Non-pigmented ciliary epithelial cell (primary cell): ENCODE measurements at places on chromosomes 16 and 17.

- DNase-seq = no peak
Observed at GRCh38 chr16:14194721-14195120, 123.6 kb downstream of the MRTFB start.

GRCh38 chr16:9904526-9904925 lies 277.7 kb downstream of the GRIN2A start:
- no peak for DNase-seq

- no peak for DNase-seq
Observed at GRCh38 chr16:11968577-11968976, 3.6 kb downstream of the TNFRSF17 start.

- DNase-seq = no peak
Observed at GRCh38 chr17:37317867-37318266, 57.9 kb upstream of the C17orf78 start.

- no peak for DNase-seq
Observed at GRCh38 chr17:42682722-42683403, 532 bp downstream of the CNTNAP1 start.

DNA sequence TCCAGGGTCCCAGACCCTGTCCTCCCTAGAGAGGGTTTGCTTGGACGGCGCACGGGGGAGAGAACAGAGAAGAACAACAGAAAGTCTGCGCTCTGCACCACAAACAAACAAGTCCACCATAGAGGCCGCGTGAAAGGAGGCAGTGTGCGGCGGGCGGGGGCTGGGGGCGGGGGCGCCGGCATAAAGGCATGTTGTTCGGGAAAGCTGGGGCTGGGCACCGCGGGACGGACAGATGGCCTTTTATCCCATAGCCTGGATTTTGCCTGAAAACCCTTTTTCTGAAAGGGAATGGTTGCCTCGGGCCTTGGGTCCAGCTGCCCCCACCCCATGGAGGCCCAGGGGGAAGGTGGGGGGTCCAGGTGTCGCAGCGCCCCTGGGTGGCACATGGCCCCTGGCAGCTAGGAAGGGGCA lies 26.0 kb downstream of the FA2H start:
- DNase-seq = no peak

- no peak for DNase-seq
Observed at GRCh38 chr17:78407387-78408000, 29.0 kb downstream of the PGS1 start.

DNA sequence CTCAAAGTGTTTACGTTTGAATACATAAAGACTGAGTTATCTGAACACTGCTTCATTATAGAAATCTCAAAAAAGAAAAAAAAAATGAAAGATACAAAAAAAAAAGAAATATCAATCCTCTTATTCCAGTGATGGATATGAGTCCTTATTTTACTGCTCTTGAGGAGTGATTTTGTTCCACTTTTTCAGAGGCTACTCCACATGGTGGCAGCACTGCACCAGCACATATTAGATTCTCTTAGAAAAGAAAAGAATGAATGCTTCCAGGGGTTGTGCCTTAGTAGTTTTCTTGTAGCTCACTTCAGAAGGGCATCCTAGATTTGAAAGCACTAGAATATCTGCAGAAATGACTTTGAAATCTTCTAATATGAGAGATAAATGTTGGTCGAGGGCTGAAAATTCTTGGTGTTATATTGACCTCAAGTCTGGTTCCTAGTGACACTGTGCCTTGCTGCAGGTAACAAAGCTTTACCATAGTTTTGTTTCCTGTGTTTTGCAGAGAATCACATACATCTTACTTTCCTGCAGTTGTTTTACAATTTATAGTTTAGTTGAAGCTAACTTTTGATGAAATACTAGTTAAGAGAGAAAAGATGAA lies 25.9 kb downstream of the AP2B1 start:
- no peak for DNase-seq

GRCh38 chr17:68351395-68351794 lies 60.1 kb downstream of the ARSG start:
- no peak for DNase-seq

GRCh38 chr16:82341146-82341669 lies 171.2 kb upstream of the MPHOSPH6 start:
- DNase-seq = no peak

DNA sequence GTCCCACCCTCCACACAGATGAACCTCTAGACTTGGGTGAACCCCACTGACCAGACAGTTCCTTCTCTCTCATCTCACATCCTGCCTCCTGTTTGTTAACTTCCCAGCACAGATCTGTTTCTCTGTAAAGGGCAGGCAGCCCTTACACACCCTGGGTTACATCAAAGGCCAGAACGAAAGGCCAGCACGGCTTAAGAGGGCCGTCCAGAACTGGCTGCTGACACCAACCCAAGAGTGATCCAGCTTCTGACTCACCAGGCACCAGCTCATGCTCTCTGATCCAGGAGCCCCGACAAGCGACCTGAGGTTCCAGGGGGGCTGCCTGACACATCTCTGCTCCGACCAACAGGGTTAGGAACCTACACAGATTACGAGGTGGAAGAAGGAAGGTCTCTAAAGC lies 86.9 kb downstream of the MRM3 start:
- no peak for DNase-seq

DNA sequence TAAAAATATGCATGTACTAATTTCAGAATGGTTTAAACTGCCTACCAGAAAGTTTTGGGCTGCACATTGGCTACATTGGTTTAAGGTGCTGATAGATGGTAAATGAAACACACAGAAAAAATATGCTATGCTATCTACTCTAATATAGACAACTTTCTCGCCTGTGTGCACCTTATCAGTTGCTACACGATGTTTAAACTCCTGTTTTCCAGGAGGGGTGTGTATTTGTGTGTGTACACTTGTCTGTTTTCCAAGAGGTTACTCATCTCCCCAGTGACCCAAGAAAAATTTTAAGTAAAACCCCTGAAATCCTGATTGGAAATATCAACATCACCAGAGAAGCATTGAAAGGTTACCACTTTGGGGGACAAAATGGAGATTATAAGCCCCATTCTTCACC lies 21.6 kb upstream of the PSMC5 start:
- no peak for DNase-seq

DNA sequence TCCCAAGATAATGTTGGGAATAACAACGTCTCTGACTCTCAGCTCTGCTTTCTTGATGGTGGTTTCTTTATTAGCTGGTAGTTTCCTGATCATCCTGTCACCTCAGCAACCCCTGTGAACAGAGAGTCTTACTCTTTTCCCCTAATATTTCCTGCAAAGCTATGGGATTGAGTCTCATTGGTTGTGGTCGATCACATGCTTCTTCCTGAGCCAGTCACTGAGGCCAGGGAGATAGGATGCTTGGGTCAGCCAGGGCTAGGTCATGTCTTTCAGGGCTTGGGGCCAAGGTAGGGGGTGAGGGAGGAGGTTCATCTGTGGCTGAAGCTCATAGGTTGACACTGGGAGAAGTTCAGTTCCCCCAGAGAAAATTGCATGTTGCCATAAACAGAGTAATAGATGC lies 114.3 kb downstream of the ABCC1 start:
- no peak for DNase-seq

DNA sequence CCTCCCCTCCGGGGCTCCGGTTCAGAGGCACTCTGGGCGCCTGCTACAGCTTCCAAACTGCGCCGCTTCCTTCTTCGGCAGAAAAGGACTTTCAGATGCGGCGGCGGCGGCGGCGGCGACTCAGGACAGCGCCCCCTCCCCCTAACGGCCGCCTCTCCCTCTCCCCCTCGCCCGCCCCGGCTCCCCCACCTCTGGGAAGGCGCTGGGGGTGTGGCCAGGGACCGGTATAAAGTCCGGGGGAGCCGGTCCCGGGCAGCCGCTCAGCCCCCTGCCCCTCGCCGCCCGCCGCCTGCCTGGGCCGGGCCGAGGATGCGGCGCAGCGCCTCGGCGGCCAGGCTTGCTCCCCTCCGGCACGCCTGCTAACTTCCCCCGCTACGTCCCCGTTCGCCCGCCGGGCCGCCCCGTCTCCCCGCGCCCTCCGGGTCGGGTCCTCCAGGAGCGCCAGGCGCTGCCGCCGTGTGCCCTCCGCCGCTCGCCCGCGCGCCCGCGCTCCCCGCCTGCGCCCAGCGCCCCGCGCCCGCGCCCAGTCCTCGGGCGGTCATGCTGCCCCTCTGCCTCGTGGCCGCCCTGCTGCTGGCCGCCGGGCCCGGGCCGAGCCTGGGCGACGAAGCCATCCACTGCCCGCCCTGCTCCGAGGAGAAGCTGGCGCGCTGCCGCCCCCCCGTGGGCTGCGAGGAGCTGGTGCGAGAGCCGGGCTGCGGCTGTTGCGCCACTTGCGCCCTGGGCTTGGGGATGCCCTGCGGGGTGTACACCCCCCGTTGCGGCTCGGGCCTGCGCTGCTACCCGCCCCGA lies at the start of gene IGFBP4:
Gene IGFBP4 (plus strand): TSS at position 255 of the 792 bp plus-strand sequence. CDS start 286 bp downstream, at position 541.
- no peak for DNase-seq

- DNase-seq = no peak
Observed at GRCh38 chr17:81558941-81559806, 7.0 kb upstream of the FAAP100 start.

DNA sequence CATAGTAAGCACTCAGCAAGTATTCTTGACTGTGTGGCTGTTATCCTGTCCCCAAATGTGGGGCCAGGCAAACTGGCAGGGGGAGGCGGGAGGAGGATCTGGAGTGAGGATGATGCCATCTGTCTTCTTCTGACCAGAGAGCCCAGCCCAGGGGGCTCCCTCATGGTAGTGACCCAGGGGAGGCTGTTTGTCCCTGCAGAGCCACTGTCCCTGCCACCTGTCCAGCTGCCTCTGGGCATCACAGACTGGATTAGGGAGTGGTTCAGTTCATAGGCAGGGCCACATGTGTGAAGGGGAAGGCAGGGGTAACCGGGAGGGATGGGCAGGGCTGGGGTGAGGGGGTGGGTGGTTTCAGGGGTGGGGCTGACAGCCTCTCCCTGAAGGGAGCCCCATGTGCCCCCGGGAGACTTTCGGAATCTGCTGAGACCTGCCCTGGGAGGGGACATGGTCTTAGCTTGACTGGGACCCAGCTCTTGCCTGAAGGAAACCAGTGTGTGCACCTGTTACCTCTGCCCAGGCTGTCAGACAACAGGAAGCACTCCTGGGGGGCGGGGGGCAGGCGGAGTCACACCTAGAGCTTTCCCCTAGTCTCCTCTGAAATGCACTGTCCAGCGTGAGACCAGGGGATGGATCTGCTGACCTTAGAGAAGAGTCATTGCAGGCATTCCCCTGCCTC lies 15.2 kb downstream of the ARHGAP23 start:
- DNase-seq = no peak

GRCh38 chr17:35912942-35913341 lies 17.6 kb downstream of the RDM1 start:
- DNase-seq = no peak

- no peak for DNase-seq
Observed at GRCh38 chr16:54055864-54056263, 230.7 kb downstream of the IRX3 start.

DNA sequence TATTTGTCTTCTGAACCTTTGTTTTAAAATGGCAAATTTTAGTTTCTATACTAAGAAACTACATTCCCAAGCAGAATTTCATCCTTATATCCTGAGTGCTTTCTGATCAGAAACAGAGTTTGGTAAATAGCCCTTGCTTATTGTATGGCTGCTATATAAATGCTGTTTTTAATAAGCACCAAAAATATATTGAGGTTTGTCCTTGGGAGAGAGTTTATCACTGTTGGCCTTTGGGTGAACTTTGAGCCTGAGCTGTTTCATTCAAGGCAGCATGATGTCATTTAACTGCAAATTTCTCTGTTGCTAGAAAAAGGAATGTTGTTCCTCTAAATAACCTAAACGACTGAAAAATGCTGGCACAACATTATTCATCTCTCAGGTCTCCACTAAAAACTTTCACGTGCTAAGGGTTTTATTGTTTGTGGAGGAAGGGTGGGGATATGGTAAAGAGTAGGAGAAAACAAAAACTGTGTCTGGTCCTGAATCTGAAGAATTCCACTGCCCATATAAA lies 334.3 kb upstream of the TBX2 start:
- peak; percentile 49 for DNase-seq

DNA sequence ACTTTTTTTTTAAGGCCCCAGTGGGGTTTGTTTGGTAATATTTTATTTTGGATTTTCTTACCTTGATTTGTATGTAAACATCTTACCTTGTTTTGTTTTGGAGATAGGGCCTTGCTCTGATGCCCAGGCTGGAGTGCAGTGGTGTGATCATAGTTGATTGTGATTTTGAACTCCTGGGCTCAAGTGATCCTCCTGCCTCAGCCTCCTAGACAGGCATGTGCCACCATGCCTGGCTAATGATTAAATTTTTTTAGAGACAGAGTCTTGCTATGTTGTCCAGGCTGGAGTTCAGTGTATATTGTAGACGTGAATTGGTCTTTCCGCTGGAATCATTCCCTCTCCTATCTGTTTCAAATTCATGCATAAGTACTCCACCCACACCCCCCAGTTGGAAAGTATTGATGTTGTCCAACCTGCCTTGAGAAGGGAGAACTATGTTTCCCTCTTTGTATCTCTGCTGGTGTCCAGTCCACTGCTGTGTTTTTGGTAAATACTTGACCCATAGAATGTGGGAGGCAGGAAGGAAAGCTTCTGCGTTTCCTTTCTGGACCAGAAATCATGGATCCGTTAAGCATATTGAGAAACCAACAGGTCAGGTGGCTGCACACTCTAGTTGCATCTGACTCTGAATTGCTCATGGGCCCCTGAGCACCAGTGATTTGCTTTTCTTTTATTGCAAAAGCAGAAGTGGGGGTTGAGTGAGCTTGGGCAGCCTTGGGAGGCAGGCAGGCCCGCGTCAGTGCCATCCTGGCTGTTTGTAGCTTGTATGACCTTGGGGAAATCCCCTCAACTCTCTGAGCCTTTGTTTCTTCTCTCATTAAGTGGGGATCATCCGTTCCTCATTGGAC lies 25.0 kb downstream of the RMI2 start:
- no peak for DNase-seq

DNA sequence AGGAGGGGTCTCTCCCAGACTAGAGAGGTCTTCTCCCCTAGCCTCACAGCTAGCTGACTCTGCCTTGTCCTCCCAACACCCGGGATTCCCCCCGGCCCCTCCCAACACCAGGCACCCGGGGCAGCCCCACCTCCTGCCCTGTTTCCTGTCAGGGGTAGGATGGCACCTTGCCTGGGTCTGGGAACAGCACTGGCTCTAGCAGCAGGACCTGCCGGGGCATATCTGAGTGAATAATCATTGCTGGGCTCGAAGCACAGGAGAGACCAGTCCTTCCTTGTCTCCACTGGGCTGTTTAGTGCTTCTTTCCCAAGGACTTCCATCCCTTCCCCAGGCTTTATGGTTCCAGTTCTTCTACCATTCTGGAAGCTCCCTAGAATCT lies 25.7 kb downstream of the MINK1 start:
- DNase-seq = no peak

GRCh38 chr17:44587339-44587738 lies 30.1 kb downstream of the FZD2 start:
- DNase-seq = peak; percentile 86

- DNase-seq = peak; percentile 83
Observed at GRCh38 chr17:80647746-80648145, 103.1 kb downstream of the RPTOR start.

DNA sequence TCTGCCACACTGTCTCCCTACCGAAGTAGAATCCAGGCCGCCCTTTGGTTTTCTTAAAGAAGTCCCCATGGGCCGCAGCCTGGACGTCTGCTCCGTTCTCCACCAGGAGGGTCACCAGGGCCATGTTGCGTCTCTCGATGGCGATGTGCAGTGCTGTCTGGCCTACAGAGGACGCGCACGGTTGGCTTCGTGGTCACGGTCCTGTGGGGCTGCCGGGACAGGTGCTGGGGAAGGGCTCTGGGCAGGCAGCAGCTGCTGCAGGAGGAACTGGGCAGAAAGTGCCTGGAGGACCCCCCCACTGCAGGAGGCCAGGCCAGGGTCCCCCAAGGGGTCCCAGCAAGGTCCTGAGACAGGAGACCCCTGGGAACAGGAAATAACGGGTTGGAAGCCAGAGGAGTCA lies 19.0 kb downstream of the TRPV1 start:
- DNase-seq = no peak
